Activated naive CD8-positive, alpha-beta T cell treated with anti-CD3 and anti-CD28 coated beads, Interleukin-2, amount 50 U/mL, for 24 hours (primary cell): ENCODE measurements at places on chromosomes 2 and 18.

- no peak for DNase-seq
Observed at GRCh38 chr2:165474619-165475276, 5.2 kb downstream of the CSRNP3 start.

DNA sequence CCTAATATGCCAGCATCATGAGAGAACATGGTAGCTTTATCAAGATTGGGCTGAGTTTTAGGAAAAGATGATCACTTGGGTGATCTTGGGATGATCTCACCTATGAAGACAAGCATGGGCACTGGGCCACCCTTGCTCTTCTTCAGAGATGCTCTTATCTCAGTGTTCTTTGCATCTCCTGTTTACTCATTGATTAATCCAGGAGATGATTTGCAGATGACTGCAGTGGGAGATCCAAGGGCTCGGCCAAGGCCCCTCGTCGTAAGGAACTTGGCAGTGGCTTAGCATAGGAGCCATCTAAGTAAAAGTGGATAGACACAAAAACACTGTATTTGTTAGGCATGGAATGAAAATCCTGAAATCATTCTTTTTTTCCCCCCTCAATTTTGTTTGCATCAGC is 228.4 kb downstream of the FHOD3 start:
- DNase-seq, result no peak

DNA sequence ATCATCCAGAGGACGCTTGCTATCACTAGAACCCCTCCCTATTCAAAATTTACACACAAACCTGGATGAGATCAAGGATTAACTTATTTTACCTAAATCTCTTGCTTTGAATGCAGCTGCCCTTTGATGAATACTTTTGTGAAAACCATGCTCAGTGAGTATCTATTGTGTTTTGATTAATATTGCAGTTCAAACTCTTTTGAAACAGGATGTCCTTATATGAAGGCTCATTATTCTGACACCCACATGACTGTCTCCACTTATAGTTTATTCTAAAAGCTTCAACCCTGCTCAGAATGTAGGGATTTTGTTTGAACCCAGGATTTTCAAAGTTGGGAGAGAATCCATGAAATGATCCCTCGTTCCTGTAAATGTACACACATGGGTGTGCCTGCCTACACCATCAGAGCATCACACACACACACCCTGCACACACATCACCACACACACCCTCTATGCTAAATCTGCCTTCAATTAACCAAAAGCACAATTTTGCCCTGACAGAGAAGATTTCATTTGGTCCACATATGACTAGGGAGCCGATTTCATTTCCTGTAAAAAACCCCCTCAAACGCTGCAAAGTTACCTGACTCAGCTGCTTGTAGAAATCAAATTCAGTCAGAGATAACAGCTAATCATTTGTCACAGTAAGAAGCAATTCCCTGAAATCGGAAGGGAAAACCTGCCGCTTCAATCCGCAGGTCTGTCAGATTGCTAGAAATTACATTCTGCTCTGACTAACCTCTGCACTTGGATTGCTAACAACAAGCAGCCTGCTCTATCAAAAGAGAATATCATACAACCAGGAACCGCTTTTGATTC is 65.2 kb downstream of the ZEB2 start:
- no peak for DNase-seq

- DNase-seq, result no peak
Observed at GRCh38 chr18:3411327-3411726, 38.6 kb upstream of the TGIF1 start.
